ENCODE measurements at places on chromosomes 16 and 17. TPM values are rescaled to one million over a fixed set of nuclear protein-coding genes. Genes with fewer than 3 reads are reported as not detected.

DNA sequence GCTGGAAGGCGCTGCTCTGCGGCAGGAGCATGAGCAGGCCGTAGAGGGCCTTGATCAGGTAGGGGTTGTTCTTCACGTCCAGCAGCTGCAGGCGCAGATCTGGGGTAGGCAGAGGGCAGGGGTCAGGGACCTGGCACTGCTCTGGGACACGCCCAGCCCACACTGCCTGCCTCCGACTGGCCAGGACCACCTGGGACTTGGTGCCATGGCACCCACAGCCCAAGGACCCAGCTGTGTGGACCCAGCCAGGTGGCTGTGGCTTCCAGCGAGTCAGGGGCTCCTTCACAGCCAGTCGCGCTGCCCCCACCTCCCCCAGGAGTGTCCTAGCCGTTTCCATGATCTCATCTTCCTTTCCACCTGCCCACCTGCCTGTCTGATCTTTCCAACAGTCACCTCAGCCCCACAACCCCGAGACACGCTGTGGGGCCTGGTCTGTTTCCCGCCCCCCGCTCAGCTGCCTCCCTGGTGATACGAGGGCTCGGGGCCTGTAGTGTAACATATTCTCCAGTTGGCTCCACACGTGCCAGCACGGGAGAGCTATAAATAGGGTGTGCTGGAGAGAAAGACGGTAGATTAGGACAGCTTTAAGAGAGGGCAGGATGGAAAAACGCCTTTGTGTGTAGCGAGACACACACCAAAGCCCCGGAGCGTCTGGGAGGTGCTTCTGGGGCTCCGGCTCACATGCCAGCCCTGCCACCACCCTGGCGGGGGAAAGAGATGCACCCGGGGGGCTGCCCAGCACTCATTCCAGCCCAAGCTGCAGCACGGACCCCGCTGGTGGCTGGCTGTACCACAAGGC lies 7.2 kb upstream of the MTSS2 start:
- peak; percentile 80 for DNase-seq

Gene TXNDC11
- 35.9 TPM for total RNA-seq

GRCh38 chr16:22240023-22240710 lies 34.1 kb downstream of the EEF2K start:
- no peak for DNase-seq

- no peak for DNase-seq
These were observed 91.4 kb downstream of the SYCE1L start for GRCh38 chr16:77290451-77291115.

DNA sequence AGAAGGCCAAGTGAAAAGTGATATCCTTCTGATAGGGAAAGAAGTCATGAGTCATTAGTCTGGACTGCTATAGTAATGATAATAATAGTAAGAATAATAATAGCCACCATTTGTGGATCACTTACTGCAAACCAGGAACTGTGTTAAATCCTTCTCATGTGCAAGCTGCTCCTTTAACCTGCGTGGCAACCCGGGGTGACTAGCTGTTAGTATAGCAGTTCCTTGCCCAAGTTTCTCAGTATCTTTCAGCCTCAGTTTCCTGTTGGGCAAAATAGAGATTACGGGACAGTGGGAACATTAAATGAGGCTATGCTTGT lies 129.5 kb downstream of the CDH13 start:
- peak; percentile 13 for DNase-seq

DNA sequence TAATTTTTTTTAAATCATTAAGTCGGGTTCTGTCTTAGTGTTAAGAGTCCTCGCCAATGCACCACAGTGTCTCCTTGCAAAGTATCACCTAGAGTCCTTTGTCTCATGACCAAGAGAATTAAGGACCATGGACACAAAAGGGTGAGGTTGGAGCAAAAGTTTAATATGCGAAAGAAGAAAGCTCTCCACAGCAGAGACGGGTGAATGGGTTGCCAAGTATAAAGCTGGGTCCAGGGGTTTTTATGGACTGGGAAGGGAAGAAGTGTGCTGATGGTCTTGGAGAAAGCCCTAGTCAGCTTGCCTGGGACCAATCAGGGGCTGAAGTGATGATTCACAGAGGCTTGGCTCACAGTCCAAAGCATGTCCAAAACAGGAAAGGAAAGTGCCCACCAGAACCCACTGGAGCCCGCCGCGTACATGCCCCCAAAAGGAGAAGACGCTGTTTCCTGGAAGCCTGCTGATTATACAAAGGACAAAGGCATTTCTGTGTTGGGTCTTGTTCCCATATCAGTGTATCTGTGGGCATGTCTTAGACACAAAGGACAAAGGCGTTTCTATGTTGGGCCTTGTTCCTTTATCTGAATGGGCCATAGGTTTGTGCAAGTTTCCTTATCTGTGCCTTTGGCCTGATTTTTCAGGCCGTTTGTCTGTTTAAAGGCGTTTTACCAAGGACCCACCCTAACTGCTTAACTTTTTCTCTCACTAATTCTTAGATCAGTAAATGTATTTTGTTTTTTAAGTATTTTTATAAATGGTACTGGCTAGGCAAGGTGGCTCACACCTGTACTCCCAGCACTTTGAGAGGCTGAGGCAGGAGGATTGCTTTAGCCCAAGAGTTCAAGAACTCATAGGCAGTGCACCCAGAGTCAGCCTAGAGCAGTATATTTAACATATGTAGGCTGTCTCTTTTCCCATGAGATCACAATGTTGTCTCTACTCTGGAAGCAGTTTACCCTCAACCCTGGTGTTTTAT lies 28.7 kb upstream of the ATF7IP2 start:
- no peak for DNase-seq

Gene GNG13
- total RNA-seq, result not detected

DNA sequence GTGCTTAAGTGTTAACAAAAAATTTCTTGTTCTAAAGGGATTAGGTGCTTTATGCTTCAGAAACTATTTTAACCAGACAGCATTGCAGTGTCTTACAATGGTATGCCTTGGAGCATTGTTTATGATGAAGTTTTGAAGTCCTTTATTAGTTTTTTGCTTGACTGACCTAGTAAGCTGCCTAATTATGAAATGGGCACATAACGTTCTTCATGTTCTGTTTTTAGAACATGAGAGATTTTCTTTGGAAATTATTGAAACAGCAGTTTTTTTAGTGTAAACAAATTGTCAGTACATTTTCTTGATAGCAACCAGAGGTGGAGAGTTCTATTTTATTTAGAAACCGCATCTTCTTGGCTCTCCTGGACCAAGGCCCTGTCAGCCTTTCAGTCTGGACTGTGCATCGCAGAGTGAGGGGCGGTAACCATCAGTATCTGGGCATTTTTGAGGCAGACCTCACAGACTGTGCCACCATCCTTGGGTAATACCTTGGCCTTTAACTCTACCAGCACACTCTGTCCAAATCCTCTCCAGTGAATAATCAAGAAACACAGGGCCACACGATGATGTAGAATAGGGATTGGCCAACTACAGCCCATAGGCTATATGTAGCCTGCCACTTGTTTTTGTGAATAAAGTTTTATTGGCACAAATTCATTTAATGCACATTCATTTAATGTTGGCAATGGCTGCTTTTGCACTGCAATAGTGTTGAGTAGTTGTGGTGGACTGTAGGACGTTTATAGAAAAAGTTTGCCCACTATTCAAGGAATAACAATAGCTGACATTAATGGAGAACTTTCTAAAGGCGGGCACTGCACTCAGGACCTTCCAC lies 81.1 kb downstream of the VPS35L start:
- DNase-seq, result no peak

- DNase-seq, result no peak
These were observed 171.2 kb downstream of the ZNF423 start for GRCh38 chr16:49684696-49685095.

Gene HEXIM2
- total RNA-seq, result 19.9 TPM

- peak; percentile 6 for DNase-seq
These were observed 169.8 kb downstream of the PITPNC1 start for GRCh38 chr17:67546578-67547527.

GRCh38 chr16:69537706-69538080 lies 28.1 kb upstream of the NFAT5 start:
- no peak for DNase-seq

Measured in A172 (cell line).